NCI-H345 (cell line): ENCODE measurements at places on chromosomes 5 and 9.
A peak's percentile ranks its signal among the peaks of the same experiment; 100 is the strongest.

DNA sequence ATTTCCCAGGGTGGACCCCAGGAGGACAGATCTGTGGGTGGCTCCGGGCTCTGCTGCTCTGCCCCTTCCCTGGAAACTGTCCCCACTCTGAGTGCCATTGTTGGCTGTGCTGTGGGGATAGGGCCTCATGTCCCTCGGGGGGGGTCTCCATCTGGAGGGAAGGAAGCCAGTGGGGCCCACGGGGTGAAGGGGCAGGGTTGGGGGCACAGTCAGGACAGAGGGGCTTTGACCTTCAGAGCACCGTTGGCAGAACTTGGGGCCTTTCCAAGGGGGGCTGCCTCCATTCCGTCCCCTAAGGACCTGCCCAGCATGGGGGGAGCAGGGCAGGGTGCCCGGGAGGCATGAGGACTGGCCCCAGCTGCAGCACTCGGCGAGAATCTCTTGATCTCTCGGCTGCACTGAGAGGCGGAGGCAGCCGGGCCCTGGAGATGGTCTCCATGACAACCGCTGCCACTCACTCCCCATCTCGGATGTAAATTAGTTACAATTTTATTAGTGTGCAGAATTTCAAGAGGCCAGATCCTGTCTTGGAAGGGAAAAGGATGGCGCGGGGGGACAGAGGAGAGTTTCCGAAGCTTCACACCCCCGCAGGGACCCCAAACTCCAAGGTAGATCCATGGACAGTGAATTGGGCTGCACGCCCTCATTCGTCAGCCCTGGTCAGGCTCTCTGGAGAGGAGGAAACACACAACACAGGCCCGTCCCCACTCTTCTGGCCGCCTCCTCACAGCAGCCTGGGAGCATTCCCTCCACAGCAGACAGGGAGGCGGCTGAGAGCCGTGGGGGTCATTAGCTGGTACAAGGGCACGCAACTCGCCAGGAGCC lies 216.2 kb upstream of the IER5L start:
- DNase-seq: peak; percentile 17

DNA sequence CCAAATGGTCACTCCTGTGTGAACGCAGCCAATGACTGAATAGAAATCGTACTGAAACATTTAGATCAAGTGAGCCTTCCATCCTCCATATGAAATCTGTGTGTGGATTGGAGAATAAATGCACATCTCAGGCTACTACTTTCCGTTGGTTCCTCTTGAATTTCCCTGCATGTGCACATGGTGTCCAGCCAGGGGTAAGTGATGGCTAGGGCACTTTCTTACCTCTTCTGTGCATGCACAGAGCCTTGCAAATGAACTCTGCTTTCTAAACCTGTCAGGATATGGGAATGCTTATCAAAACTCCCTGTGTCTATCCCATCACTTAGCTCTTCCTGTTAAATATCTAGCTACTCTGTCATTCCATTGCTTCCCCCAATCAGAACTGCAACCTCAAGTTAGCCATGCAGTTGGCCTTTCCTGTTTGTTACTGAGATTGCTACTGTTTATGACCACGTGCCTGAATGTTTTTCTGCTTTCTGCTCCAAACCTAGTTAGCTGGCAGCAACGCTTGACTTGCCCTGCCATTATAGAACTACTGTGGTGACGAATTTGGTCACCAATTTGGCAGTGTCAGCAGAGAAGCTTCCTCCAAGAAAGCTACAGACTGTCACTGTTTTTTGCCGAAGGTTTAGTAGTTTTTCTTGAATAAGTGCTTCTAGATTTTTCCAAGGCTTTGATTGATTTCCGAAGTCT lies 661.6 kb downstream of the LRRC70 start:
- DNase-seq: no peak

DNA sequence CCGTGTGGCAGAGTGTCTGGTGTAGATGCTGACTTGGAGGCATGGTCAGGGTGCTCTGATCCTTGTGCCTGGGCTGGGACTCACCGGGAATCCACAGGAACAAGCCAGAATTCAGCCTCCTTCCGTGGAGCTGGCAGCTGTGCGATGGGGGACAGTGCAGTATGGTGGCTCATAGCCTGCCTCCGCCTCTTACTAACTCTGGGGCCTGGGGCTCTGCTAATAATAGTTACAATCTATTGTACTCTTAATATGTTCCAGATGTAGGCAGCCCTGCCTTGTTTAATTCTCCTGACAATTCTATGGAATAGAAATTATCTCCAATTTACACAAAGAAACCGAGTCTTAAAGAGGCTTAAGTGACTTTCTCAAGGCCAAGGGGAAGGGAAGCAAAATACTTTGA lies 77.6 kb downstream of the PCDH1 start:
- no peak for DNase-seq

DNA sequence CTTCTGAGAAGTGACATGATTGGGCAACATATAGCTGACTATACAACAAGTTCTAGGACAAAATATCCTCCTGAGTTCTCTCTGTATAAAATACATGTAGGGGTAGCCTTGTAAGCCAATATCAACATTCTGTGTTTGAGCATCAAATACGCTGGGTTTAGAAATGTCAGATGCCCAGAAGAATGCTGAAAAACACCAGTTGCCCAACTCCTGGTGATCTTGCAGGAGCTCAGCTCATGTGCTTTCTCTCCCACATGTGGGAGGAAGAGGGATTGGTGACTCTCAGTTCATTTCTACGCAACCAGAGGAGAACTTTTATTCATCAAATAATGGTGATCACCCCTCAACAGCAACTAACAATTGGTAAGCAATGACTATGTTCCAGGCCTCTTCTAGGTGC lies 810.9 kb upstream of the ACO1 start:
- DNase-seq: no peak

GRCh38 chr9:132931178-132931735 lies 13.2 kb downstream of the TSC1 start:
- DNase-seq: no peak

- DNase-seq: no peak
Observed at GRCh38 chr9:36988848-36989247, 45.2 kb downstream of the PAX5 start.

DNA sequence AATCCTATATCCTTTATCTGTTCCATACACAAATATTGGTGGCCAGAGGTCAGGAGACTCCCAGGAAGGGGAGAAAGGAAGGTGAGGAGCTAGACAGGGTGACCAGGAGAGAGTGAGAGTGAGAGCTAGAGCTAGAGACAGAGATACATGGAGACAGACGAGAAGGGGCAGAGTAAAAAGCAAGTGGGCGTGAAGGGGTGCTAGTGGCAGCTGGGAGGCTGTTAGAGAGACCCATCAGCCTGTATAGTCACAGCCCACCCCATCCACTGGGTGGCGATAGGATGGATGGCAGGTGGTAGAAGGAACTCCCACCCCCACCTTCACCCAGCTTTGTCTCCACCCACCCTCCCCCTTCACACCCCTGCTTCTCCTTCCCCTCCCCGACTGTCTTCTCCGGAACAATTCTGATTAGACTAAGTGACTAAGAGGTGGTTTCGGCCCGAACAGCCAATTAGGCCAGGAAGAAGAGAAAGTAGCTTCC lies 32.8 kb downstream of the PCDH1 start:
- DNase-seq: peak; percentile 12

DNA sequence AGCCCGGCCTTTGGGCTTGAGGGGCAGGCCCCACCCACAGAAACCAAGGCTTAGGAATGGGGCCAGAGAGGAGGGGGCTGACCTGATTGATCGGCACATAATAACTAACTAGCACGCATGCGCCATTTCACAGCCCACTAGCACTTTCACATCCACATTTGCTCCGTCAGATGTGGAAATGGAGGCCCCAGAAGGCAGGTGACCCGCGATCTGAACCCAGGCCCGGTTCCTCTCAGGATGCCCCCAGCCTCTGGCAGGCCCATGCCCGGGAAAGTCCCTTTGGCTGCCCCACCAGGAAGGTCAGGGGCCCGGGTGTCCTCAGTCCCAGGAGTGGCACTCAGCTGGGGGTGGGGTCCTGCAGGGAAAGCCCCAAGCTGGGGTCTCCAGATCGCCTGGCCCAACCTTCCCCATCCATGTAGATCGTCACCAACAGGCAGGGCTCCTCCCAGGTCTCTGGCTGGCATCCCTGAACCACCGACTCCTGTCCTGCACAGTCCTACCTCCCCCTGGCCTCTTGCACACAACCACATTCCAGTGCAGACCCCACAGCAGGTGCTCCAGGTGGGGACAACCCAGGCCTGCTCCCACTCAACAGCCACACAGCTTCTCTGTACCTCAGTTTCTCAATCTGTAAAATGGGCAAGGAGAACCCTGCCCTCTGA lies 46.7 kb downstream of the VAV2 start:
- no peak for DNase-seq

GRCh38 chr5:103336941-103337340 lies 78.4 kb downstream of the MACIR start:
- DNase-seq: no peak

DNA sequence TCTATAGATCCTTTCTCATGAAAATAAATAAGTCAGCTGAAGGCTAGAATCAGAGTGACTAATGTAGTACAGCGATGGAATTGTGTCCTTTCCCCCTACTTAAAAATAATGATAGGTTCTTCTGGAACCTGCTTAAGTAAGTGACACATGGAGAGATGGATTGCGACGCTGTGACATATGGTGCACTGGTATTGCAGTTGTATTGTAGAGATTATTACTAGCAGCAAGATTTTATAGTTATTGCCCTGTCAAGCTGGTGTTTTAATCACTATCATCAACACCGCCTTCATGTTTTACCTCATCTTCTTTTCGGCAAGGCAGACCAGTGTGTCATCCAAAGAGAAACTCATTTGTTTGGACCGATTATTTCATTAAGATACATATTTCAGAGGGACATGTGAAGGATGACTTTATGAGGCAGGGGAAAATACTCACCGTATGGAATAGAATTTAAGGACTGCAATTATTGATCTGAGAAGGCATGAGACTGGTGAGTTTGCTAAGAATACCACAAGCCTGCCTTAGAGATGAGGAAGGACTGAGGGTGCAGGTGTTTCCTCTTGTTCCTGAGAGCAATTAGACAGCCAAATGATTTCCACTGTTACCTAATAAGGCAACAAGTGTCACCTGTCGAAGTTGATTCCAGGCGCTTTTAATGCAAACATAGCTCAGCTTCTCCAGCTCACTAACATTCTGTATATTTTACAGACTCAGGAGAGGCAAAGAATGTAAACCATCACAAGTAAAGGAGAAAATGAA lies 1855.5 kb downstream of the MAT2B start:
- DNase-seq: no peak

GRCh38 chr9:73736270-73736669 lies 584.6 kb downstream of the ANXA1 start:
- no peak for DNase-seq

- no peak for DNase-seq
Observed at GRCh38 chr5:82863266-82863665, 213.9 kb downstream of the TMEM167A start.

GRCh38 chr9:7507566-7508270 lies 291.9 kb downstream of the DMAC1 start:
- no peak for DNase-seq

DNA sequence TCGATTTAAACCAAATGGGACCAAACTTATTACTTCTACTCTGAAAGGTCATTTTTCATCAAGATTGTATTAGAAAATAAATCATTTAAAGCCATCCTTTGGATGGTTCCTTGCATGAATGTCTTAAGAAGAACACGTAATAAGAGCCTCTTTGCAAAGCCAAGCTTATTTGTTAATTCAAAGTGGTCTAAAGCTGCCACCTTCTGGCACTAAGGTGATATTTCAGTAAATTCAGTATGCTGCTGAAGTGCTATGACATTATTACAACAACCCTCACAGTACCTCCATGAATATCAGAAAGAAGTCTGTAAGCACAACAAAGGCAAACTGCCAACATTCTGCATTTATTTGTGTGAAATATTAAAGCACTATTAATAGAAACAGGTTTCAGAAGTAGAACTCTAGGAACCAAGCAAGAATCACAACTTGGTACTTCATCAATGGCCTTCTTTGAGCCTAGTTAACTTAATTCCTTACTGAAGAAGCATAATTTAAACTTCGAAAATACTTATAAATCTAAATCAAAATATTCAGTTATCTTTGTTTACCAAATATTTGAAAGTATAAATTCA lies 53.1 kb upstream of the TYRP1 start:
- DNase-seq: peak; percentile 35

- no peak for DNase-seq
Observed at GRCh38 chr5:135821802-135822201, 12.7 kb upstream of the SLC25A48 start.
